Thyroid gland (tissue), 4 donors: ENCODE measurements at places on chromosomes 16 and 17. TPM values are rescaled to one million over a fixed set of nuclear protein-coding genes. Genes with fewer than 3 reads are reported as not detected.

- no peak for DNase-seq
These were observed 39.8 kb downstream of the PLCG2 start for GRCh38 chr16:81818905-81819304.

The FOXN1 gene
- not detected for total RNA-seq

The ACAP1 gene
- 7.1 TPM for total RNA-seq

The ALOX15B gene
- total RNA-seq: 1.2 TPM
